ENCODE measurements at places on chromosomes 11 and 22.

DNA sequence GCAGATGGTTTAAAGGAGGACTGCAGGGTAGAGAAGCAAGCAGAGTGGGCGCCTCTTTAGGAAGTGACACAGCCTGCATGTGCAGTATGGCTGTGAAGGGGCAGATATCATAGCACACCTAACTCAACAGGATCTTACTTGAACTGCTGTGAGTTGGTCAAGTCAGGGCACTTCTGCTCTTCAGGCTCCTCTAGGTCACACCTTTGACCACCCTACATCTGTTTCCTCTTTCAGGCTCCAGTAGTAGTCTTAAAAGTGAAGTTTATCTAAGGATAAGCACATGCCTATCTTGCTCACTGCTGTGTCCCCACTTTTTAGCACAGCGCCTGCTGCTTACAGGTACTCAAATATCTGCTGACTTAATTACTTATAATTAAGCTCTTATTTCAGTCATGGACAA, 6.5 kb downstream of the MRPL16 start:
- DNase-seq: no peak

DNA sequence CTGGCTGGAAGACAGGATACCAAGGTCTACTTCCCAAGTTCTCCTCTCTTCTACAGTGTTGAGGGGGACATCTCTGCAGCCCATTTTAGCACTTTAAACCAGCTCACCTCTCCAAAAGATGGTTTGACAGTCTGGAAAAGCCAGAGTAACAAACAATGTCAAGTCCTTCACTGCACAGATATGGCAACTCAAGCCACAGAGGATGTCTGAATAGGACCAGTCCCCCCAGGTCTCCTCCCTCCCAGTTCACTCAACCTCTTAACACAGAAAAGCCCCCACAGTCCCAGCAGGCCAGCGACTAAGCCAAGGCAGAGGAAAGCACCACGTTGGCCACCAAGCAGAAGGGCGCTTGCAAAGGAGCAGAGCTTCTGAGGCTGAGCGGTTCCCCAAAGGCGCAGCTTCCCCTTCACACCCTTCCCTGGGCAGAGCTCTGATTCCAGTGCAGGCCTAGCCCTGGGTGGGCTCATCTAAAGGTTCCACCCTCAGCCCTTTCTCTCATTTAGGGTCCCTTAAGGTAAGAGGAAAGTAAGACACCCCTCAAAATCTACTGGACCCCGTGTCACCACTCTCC, 62.7 kb downstream of the PAK1 start:
- peak; percentile 9 for DNase-seq

DNA sequence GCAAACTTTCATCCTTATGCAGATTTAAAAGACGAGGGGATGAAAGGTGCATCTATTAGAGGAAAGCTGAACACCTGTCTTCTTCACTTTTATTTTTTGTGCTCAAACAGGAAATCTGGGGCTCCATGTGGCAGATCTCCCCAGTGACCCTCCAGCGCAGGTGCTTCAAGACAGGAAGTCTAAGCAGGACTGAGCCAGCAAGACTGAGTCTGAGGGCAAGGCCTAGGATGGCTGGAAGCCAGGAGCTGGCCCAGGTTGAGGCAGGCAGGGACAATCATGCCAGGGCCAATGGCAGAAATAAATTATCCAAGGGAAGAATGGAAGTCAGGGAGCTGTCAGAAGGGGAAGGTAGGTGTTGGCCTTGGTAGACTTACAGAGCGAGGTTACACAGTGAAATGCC, 101.1 kb upstream of the SPON1 start:
- no peak for DNase-seq

GRCh38 chr11:61567286-61568061, 13.4 kb downstream of the SYT7 start:
- DNase-seq: peak; percentile 78

GRCh38 chr22:36334081-36334820, 53.5 kb downstream of the MYH9 start:
- peak; percentile 39 for DNase-seq

DNA sequence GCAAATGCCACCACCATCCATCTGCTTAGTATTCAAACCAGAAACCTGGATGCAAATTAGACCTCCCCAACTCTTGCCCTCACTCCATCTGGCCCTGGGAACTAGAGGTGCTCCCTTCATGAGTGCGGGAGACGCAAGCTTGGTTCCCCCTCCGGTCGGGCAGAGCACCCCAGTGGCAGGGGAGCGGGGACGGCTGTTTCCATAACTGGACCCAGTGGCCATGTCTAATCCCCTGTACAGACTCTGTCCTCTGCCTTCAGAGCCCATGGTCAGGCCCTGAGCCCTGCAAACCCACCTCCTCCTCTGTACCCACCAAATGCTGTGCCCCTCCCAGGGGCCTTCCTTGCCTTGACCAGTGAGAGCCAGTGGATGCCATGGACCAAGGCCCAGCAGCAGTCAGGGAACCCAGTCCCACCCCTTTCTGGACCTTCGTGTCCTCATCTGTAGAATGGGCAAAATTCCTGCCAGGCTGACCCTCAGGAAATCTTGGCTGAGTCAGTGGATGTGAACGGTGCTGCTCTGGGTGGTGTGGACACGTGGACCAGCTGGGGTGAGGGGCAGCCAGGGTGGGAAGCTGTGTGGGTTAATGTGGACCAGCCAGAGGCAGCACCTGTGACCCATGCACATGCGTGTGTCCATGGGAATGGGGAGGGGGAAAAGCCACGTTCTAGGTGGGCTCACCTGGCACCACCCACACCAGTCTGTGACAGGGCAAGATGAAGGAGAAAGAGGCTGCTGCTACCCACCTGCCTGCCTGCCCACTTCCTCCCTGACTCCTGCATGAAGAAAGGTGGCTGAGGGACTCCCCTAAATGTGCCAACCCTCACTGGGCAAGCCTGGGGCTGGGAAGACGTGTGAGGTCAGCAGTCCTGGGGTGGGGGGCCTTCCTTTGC, 72.8 kb downstream of the LRRC32 start:
- DNase-seq: no peak

DNA sequence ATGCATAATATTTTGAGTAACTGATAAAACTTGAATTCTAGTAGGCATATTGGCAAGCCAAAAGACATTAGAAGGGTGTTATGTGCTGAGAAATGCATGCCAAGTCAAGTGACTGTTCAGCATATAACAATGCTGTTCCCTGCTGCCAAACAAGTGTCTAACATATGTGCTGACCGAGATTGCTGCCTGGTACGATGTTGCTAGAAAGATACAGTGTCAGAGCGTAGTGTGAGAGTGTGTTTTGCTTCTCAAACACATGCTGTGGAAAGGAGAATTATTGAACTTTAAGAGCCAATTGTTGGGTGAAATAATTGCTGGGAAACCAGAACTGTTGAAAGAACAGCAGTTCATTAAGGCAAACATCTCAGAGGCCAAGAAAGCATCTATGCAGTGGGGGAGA, 71.3 kb upstream of the GRIA4 start:
- DNase-seq: no peak

DNA sequence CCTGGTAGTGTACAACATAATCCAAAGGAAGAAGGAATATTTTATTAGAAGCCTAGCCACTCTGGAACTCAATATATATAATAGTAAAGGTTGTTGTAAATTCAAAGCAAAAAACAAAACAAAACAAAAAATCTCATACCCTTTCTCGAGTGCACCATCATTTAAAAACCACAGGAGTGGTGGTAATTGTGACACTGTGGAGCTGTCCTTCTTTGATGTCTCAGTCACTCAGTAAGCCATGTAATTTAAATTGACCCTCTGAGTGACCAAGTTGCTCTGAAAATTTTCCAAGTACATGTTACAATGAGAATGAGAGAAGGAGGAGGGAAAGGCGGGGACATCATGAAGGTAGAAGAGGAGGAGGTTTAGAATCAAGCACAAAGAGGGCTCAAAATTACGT, 6.6 kb downstream of the PRSS23 start:
- DNase-seq: no peak

DNA sequence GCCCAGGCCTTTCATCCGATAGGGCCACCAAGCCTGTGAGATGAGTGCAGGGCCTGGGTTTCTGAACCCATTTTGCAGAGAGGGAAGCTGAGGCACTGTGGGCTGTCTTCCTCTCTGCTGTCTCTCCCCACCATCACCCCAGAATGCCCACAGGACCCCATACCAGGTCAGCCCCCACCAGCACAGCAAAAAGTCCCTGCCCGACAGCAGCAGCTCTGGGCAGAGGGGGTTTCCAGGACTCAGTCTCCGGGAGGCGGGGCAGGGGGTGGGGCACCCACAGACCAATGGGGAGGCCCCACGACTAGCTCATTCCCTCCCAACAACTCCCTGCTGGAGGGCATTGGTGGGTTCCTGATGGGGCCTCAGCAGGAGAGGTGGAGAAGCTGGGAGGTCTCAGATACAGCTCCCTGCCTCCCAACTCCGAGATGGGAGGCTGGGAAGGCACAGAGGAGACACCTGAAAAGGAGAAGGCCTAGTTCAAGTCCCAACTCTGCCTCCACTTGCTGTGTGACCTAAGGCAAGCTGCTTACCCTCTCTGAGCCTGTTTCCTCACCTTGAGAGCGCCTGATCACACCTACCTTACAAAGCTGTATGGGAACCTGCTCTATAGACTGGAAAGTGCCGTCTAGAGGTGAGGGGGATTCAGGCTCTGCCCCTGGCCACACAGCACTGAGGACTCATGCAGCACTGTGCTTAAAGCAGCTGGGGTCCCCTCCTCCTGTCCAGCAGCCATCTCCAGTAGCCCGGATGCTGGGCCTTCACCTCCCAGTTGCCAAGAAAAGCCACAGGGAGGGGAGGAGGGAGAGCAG, 3.5 kb downstream of the CBX7 start:
- DNase-seq: peak; percentile 79

DNA sequence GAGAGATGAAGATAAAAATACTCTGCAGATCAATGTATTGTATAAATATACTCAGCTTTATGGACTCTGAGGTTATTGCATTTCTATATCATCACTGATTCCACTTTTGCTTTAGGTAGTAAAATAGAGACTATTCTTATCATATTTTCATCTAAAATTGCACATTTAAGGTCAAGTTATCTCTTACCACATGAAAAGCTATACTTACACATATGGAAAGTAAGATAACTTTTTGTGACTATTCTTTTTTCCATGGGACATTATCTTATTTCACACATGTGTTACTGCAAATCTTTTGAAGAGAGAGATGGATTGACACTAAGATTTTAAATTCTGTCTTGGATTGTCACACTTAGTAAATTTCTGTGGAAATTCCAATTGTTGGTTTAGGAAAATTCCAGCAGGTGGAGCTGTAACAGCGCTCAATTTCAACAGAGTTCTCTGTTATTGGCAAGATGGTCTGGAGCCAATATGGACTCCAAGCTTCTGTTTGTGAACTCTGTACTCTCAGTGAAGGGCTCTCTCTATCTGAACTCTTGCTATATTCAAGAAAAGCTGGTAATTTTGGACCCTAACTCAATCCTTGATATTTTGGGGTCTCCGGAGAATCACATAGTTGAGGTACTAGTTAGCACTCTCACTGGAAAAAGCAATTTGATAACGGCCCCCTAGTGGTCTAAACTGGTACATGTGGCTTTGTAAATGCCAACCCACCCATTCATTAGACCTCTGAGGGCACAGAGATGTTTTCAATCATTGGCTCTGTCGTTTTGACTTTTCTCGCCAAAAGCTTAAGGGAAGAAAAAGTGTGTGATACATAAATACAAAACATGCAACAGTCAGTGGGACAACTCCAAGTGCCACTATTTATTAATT, 429.7 kb downstream of the ETS1 start:
- peak; percentile 45 for DNase-seq

DNA sequence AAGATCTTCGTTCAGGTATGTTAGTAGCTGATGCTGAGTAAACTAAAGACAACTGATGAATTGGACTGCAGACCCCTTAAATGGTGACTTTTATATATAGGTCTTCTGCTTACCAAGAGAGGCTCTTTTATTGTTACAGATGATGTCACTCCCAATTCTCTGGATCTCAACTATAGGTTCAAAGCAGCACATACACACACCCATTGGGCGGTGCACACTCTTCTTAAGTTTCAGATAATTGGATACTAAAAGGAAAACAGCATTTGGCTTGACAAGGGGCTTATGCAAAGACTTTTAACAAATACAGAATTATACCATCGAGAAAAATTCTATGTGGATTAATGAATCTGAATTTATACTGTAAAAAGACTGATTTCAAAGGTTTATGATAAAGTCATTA, at the start of gene PTH:
PTH (minus strand) TSS at position 69 of the 400 bp plus-strand sequence. CDS start 3,142 bp downstream, outside the sequence.
- no peak for DNase-seq

GRCh38 chr11:12884751-12885318, 124.3 kb upstream of the RASSF10 start:
- DNase-seq: no peak

DNA sequence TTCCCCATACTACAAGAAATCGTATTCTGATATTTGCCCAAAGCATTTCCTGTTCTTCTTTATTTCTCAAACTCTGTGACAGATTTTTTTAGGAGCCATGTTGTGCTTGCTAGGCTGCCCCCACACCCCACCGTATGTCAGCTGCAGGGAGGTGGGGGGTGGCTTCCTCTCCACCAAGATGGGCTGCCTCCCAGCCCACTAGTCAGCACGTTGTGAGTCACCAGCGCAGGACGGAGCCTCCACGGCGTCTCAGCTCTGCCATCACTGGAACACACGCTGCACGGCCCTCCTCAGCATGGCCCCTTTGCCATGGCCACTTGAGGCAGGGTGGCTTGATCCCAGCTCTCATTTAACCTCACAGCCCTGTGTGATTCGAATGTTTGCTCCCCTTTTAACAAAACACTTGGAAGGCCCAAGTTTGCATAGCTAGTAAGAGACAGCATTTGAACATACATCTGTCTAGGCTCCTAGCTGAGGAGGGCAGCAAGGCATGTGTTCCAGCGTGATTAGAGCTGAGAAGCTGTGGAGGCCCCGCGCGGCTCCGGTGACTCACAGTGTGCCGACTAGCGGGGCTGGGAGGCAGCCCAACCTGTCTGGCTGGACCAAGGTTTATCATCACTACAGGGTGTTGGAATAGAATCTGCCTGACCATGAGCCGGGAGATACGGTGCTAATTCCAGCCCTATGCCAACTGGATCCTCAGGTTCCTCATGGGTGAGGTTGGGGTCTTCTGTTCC, 180.7 kb upstream of the NCAM1 start:
- DNase-seq: no peak

GRCh38 chr11:123145661-123146060, 49.4 kb downstream of the CLMP start:
- no peak for DNase-seq

All from activated naive CD4-positive, alpha-beta T cell treated with Interleukin-2 at 50 U/mL for 16 hours (primary cell).